ENCODE measurements at places on chromosomes 2 and 18.

- no peak for DNase-seq
Observed at GRCh38 chr2:170493426-170494097, 221.6 kb upstream of the SP5 start.

DNA sequence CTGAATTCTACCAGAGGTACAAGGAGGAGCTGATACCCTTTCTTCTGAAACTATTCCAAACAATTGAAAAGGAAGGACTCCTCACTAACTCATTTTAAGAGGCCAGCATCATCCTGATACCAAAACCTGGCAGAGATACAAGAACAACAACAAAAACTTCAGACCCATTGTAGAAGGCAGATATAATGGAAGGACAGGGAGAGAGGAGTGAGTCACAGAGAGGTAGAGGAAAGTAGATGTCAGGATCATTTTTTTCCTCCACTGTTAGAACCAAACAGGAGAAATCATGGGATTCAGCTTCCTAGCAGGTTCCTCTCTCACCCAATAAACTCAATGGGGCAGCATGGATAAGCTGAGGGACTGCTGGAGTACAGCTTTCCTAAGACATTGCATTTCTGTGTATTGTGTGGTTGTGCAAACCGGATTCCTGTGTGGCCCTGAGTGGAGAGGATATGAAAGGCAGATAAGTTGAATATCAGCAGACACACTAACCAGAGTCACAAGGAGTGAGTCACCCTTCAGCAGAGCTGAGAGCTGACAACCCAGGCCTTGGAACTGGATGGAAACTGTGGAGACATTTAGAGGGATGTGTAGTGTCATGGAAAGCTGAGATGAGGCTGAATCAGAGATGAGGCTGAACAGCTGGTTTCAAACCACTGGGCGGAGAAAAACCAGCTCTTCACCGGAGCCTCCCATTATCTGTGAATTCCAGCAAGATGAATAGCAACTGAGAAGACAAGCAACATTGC, 60.9 kb upstream of the MMADHC start:
- no peak for DNase-seq

DNA sequence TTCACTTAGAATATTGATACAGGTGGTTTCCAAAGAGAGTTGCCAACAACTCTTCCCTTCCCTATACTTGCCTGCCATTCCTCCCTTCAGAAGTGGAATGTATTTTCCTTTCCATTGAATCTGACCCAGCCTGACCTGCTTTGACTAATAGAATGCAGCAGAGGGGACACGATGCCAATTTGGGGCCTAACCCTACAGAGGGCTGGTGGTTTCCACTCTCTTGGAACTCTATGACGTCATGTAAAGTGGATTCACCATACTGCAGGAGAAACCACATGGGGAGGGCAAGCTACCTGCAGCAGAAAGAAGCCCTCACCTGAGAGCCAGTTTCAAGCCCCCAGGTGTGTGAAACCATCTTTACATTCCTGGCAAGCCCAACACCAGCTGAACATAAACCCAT, 98.9 kb upstream of the TRIB2 start:
- no peak for DNase-seq

DNA sequence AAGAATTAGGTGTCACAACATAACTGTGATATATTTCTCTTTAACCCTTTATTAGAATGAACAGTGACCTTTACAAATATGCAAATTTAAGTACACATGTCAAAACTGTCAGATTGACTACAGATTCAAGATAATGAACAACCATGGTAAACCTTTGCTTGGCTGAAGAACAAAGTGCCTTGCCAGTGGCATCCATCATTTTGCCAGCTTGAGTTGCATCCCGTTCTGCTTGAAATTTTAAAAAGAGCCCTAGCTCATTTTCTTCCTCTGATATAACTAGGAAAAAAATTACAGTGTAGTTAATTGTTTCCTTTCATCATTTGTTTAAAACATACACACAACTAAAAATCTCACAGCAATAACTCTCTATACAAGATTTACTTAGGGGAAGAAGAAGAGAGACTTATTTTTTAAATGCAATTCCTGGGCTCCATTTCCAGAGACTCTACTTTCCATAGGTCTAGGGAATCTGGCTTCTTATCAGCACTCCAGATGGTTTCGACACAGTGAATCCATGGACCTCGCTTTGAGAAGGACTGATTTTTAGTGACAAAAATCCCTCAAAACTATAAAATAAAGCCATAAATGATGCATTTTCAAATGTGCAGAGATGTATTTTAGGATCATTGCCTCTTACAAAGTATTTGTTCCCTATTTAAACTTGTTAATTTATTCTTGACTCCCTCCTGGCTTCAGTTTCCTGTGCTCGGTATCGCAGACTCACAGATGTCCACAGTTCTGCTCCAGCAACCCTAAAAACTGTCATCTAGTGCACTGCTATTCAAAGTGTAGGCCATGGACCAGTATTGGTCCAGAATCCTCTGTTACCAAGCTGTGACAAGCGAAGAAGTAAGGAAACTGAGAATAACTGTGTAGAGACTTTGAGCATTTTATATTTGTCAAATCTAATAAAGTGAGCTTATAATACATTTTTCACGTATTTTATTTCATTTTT, 50.1 kb downstream of the ICA1L start:
- DNase-seq = no peak

DNA sequence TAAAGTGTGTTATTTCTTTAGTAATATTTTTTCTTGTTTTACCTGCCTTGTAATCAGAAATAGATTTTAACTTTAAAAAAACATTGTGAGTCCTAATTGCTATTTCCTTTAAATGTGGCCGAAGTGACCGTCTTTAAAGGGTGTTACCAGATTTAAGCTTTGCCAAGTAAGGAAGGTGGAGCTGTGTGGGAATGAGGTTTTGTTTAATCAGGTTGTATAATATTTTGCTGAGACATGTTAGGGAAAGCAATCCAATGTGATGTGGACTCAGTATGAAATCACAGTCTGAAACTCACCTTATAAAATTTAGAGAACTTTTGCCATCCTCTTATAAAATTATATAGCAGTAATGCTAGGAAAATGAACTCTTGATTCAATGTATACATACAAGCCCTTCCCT, 32.9 kb upstream of the ITPRID2 start:
- no peak for DNase-seq

GRCh38 chr2:217857624-217858506, 144.9 kb downstream of the TNS1 start:
- DNase-seq = no peak

- DNase-seq = no peak
Observed at GRCh38 chr2:237833546-237833945, 25.9 kb upstream of the RAMP1 start.

DNA sequence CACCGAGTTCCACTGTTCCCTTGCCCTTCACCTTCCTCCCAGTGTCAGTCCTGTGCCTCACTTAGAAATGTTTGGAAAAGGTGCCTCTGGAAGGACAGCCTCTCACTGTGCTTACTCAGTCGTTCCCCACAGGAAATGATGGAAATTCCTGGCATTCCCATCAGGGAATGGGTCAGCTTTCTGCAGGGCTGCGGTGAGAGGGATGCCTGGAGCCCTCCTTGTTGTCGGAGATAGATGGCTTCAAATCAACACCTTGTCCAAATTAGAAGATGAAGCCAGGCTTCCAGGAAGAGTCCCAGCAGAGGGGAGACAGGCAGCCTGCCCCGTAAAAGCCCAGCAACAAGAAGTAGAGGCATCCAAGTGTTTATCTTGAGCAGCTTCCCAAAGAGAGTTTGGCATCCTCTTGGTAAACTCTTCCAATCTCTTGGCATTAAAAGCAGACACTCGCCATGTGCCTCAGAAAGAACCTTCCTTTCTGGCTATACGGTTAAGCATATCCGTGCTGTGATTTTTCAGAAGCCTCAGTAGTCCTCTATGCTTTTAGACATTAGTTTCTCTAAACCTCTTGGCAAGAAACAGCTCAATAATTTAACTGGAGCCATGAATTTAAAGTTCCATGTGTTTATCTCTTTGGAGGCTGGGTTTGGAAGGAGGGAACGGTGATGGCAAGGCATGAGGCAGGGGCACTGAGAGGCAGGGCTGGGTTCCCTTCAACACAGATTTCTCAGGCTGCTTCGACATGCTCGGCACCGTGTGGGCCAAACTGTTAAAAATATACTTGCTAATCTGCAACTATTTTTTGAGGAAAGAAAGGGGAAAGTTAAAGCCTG, 25.1 kb downstream of the COLEC12 start:
- no peak for DNase-seq

DNA sequence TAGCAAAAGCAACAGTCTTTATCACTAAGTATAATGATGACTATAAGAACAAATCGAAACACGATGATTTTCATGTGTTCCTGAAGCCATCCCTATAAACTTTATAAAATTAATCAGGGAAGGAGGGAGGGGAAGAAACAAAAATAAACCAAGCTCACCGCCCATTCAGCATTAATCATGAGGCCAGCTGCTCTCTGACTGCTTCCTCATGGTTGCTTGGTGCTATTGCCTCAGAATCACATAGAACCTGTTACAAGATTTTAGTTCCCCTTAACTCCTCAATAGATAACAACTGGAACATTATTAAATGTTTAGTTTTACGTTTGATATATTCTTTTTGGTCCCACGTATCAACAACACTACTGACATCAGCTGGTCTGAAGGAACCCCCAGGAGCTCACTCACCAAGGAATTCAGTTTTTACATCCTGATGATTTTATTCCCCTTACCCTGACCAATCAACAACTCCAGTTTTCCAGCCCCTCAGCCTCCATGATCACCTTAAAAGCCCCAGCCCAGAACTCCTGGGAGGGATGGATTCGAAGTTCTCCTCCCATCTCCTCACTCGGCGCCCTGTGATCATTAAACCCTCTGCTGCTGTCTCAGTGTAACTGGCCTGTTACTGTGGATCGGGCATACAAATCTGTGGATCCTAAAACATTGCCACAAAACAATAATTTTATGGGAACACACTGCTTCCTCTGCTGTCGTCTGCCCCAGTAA, 10.6 kb upstream of the HNRNPLL start:
- no peak for DNase-seq

DNA sequence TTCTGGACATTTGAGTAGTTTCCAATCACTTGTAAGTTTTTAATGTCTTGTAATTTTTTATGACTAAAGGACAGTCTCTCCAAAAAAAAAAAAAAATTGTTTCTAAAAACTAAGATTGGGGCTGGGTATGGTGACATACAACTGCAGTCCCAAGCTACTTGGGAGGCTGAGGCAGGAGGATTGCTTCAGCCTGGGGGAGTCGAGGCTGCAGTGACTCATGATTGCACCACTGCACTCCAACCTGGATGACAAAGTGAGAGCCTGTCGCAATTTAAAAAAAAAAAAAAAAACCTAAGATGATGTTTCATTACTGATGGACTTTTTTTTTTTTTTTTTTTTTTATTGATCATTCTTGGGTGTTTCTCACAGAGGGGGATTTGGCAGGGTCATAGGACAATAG, 34.4 kb upstream of the PKDCC start:
- DNase-seq = no peak

DNA sequence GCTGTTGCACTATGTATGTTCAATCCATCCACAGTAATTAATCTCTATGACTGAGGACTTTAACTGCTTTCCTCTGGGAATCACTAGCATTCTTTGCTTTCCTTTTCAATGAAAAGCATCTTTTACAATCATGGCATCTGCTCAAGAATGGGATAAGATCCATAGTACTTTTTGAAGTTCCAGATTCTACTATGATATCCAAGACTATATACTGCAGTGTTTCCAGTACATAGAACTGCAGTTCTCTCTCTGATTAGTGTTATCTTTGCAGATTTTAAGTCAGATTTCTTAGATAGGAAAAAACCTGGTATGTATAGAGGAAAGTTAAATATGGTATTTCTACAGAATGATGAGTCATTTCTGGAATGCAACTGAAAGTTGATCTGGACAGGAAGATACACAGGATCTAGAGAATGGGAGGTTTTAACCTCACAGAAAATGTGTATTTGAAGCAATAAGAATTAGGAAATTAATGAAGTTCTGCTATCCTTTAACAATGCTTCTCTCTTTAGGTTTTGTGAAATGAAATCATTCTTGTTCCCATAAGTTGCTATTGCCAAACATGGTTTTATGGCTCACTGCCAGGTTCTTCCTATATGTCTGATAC, 670.7 kb downstream of the ERBB4 start:
- no peak for DNase-seq

DNA sequence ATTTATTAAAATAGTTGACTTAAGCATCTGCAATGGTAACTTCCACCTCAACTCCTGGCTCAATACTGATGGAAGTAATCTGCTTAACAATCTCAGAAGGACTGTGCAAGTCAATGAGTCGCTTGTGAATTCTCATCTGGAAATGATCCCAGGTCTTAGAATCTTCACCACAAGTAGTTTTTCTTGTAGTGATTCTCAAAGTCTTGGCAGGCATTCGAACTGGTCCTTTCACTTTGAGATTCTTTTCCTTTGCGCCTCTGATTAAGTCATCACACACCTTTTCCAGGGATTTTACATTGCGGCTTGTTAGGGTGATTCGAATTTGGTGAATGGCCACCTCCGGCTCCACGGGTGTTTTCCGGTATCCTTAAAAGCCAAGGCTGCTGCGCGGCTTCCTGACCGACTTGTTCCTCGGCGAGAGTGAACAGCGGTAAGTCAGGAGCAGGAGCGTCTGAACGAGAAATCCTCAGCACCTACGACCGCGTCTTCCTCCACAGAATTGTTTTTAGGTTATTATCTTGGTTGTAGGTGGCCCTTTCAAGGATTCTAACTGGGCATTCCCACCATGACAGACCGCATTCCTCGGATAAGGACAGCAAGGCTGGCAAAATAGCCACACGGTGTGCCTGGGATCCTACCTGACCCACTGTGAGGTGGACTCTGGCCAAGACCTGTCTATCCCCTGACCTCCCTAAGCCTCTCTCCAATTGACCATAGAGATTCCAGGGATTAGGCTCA, 23.8 kb upstream of the SLC20A1 start:
- no peak for DNase-seq

- DNase-seq = no peak
Observed at GRCh38 chr2:120539937-120540718, 194.2 kb downstream of the INHBB start.

DNA sequence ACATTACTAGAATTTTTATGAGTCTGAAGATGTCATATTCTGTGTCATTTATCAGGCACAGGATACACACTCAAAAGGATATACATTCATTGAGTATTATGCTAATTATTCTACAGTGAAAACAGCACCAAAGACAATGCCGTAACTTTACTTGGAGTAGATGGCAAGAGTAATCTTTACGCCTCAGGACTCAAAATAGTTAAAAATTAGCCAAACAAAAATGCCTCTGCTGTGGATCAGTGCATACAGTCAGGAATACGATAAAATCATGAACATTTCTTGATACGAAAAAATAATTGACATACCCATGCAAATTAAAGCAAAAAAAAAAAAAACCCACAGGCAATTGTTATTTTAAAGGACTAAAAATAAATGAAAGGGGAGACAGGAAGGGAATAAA, 129.7 kb downstream of the NETO1 start:
- no peak for DNase-seq

- DNase-seq = no peak
Observed at GRCh38 chr18:40036861-40037260, 1918.2 kb upstream of the PIK3C3 start.

DNA sequence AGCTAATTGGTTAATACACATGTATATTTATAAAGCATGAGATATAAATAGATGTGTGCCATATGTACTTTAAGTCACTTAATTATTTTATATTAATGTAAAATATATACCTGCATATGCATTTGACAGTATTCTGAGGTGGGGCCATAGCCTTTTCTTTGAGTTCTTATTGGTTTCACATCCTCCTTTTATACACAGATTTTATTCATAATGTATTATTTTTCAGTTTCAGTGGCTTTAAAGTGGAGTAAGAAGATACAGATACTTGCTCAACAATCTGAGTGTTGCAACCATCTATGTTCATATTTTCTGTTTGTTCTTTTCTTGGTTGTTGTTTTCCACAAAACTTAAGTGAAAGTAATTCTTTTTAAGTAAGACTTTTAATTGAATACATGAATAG, 436.5 kb downstream of the RND3 start:
- no peak for DNase-seq

GRCh38 chr2:38731684-38732221, 19.4 kb downstream of the SRSF7 start:
- no peak for DNase-seq
